Activated CD8-positive, alpha-beta memory T cell treated with anti-CD3 and anti-CD28 coated beads, Interleukin-2, amount 10 ng/mL, durations not matched to agents 7 days and 5 days (primary cell): ENCODE measurements at places on chromosomes 16 and 17.

- peak; percentile 44 for DNase-seq
Measured at GRCh38 chr16:46573008-46573833, 48.0 kb downstream of the SHCBP1 start.

- DNase-seq, result peak; percentile 89
Measured at GRCh38 chr17:3913531-3914311, 2.5 kb downstream of the P2RX1 start.

- DNase-seq, result no peak
Measured at GRCh38 chr16:53958341-53958880, 254.5 kb downstream of the FTO start.

- DNase-seq, result no peak
Measured at GRCh38 chr16:88768071-88768783, 16.8 kb downstream of the PIEZO1 start.

- DNase-seq, result no peak
Measured at GRCh38 chr17:6366221-6366666, 68.7 kb downstream of the AIPL1 start.

DNA sequence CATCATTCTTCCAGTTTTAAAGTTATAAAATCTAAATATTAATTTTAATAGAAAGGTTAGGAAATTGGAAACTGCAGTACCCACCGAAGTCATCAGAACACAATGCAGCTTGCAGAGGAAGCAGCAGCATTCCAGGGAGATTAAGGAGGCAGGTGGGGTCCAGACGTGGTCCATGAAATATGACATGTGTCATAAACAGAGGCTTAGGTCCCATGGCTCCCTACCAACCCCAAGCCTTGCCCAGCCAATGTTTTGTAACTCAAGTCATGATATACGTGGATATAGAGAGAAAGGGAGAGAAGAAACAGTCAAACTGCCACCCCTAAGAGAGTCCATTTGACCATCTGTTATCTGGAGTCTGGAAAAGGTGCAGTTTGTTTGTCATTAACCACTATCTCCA is 670.0 kb downstream of the TOX3 start:
- no peak for DNase-seq
